Left colon (tissue), 2 donors: ENCODE measurements at places on chromosomes 4 and X. TPM values are rescaled to one million over a fixed set of nuclear protein-coding genes. Genes with fewer than 3 reads are reported as not detected.

The AMBN gene
- not detected for total RNA-seq

The SGMS2 gene
- total RNA-seq = 50.3 TPM

The IL15 gene
- total RNA-seq = 8.2 TPM

The NOCT gene
- total RNA-seq = 15.3 TPM

The SLC16A2 gene
- total RNA-seq = 2.1 TPM

The CRMP1 gene
- total RNA-seq = 0.37 TPM

The LUZP4 gene
- not detected for total RNA-seq

The C4orf33 gene
- total RNA-seq = 42.9 TPM

The NDST4 gene
- total RNA-seq = not detected

The ZAR1 gene
- not detected for total RNA-seq

The PDGFC gene
- total RNA-seq = 14.3 TPM

GRCh38 chr4:108850219-108850649, 87.4 kb upstream of the ETNPPL start:
- DNase-seq = no peak

DNA sequence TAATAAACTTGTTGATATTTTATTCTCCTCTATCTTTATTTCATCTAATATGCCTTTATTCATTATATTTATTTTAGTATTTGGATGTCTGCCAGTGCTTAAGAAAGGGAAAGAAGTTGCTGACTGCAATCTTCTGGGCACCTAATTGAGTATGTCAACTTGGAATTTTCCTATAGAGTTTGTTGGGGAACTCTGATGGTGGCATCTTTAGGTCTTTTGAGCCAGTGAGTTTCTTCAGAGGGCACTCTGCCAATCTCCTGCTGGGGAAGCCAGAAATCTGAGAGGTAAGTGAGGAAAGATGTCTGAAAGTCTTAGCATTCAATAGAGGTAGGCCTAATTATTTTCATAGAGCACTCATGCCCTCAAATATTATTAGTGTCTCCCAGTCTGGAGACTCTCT, 475.0 kb downstream of the GABRG1 start:
- no peak for DNase-seq

DNA sequence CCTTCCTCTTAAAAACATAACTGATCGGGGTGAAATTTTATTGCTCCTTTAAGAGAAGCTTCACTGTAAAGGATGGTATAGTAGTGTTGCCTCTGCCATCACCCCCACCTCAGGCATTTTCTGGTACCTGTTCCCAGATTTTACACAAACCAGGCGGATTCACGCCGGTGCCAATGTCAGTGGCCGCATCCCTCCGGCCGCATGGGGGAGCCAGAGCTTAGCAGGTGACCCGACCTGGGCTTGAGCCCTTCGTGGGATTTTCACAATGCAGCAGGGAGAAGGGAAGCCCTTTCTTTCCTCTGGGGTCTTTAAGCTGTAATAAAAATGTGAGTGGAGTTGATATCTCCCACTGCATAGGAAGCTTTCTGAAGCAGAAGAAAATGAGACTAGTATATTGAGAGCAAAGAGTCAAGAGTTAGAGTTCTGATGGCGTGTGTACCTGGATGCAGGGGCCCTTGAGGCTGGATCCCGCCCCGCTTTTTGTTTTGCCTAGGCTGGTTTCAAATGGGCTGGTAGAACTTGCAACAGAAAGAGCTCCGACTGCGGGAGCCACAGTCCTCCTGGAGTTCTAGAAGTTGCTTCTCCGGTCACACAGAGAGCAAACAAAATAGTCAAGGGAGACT, 59.4 kb downstream of the POLR2B start:
- peak; percentile 70 for DNase-seq

DNA sequence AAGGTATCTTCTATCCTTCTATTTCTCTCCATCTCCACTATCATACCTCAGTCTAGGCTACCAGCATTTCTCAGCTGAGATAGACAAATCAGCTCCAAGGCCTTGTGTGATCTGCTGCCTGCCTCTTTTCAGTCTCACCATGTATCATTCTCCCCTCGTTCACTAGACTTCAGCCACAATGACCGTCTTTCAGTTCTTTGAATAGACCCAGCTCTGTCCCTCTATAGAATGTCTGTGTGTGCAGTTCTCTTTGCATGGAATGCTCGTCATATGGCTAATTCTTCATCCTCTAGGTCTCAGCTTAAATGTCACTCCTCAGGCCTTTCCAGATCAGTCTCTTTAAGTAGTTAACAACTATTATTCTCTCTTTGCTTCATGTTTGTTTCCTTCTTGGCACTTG, 6.5 kb downstream of the IGBP1 start:
- no peak for DNase-seq

DNA sequence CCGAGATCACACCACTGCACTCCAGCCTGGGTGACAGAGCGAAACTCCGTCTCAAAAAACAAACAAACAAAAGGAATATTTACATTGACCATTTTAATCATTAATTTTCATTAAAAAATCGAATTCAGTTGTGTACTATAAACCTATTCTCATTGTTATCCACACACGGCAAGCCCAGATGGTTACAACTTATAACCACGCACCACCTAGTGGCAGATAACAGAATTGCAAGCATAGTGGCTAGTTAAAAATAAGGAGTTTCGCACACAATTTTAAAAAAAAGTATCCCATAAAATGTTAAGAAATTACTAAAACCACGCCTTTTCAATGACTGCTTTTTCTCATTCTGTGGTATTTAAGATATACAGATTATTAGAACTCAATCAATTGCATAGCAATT, 25.4 kb downstream of the MBNL3 start:
- peak; percentile 14 for DNase-seq

- no peak for DNase-seq
Measured at GRCh38 chr4:111400741-111401140, 744.5 kb upstream of the FAM241A start.

DNA sequence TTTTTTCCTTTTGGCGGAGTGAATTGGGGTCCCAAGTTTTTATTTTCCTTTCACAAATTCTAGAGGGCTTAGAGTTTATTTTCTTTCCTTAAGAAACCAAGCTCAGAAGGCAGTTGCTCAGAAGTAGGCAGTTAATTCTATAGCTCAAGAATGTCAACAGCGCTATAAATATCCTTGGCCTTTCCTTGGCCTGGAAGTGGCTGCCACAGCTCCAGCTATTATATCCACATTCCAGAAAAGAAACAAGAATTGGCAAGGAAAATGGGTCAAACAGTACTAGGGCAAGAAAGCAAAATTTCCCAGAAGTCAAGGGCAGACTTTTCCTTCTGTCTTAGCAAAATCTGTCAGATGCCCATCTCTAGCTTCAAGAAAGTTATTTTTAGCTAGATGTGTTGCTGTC, 31.0 kb downstream of the SLC10A6 start:
- no peak for DNase-seq

- no peak for DNase-seq
Measured at GRCh38 chr4:1972414-1972813, 36.4 kb downstream of the NELFA start.

- peak; percentile 99 for DNase-seq
Measured at GRCh38 chr4:112636688-112637551, at the start of the genes LARP7 and ZGRF1. TSS of gene LARP7 (plus strand) at chr4:112637143. CDS start at chr4:112644670, 7,527 bp downstream. TSS of gene ZGRF1 (minus strand) at chr4:112636909. CDS start at chr4:112633176, 3,733 bp downstream.

- no peak for DNase-seq
Measured at GRCh38 chr4:38105475-38106220, 145.4 kb downstream of the PTTG2 start.

GRCh38 chr4:25011135-25011866, 19.4 kb downstream of the LGI2 start:
- DNase-seq = no peak

GRCh38 chr4:48137846-48138245, 3.8 kb upstream of the TXK start:
- no peak for DNase-seq

DNA sequence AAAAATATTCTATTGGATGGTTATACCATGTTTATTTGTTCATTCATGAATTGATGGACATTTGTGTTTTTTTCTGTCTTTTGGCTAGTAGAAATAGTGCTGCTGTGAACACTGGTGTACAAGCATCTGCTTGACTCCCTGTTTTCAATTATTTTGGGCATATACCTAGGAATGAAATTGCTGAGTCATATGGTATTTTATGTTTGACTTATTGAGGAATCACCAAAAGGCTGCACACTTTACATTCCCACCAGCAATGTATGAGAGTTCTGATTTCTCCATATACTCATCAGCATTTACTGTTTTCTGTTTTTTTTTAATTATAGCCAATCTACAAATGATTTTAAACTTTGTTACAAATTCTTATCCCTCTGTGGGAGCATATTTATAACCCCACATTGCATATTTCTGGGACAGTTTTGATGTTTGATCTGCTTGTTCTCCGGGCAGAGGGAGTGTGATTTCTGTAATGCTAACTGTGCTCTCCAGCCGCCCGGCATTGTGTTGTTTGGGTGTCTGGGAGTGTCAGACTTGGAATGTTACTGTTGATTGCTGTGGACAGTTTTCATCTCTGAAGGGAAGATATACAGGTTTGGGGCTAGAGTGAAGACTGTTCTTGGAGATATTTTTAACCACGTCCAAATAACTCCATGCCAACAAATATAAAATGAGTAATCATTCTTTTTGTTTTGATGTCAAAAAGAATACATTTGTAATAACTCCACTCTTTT, 60.5 kb upstream of the PGRMC2 start:
- DNase-seq = no peak

GRCh38 chr4:89551191-89551590, 243.6 kb upstream of the GPRIN3 start:
- no peak for DNase-seq

DNA sequence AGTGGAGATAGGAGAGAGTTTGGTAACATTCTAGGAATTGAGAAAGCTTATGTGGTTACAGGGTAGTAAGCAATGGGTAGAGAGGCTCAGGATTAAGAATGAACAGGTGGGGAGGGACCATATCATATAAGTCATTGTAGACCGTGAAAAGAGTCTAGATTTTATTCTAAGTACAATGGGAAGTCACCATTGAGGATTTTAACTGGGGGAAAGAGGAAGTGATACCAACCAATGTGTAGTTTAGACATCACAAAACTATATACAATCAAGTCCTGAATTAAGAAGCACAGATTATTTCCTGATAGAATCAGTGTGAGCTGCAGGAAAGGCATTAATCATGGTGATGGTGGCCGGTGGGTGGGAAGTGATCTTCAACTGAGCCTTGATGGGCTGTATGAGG, 178.3 kb upstream of the ZIC3 start:
- no peak for DNase-seq

DNA sequence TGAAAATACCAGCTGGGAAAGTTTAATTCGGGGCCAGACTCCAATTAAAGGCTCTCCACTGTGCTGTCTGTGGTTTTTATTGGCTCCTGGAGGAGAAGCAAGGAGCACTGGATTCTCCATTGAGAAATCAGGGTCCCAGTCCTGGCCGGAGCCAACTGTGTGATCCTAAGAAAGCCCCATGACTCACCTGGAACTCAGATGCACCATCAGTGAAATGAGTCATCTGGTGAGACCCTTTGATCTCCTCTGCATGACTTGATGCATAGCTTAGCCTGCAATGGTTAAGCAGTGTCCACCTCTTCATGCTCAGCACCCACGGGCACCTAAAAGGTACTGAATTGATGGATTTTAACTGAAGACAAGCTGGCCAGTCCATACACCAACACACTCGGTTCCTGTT, 119.2 kb upstream of the VCX3B start:
- no peak for DNase-seq

- no peak for DNase-seq
Measured at GRCh38 chr4:40192114-40193015, 4.5 kb upstream of the RHOH start.

GRCh38 chr4:28385801-28386200, 1525.2 kb downstream of the STIM2 start:
- DNase-seq = no peak

DNA sequence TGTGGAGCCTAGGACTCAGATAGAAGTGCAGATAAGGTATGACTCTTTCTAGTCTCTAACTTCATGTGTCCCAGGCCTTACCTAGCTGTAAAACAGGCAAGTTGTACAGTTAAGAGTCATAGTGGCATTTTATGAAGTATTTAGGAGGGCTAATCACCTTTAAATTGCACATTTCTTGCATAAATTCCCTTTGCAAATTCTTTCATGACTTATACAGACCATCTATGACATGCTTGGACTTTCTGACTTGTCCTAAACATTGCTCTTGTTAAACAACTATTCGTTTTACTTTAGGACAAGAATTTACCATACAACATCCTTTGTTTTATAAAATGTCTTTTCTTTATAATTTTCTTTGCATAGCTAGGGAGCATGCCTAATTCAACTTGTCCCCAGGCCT, 7.8 kb upstream of the RRAGB start:
- no peak for DNase-seq

DNA sequence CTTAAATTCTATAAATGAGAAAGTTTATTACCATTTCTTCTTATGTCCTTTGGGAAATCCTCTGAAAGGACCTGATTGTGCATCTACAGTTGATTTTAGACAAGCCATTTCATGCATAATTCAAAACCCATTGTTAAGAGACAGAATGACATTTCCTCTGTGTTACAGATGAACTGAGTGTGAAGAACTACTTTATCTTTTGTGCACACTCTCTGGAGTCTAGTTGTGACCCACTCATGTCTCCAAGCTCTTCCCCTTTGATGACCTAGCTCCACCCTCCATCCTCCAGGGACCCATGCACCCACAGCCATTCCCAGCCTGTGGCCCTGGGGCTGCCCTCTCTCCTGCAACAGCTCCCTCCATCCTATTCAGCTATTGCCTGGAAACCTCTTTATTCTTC, 57.5 kb upstream of the BMPR1B start:
- DNase-seq = no peak

DNA sequence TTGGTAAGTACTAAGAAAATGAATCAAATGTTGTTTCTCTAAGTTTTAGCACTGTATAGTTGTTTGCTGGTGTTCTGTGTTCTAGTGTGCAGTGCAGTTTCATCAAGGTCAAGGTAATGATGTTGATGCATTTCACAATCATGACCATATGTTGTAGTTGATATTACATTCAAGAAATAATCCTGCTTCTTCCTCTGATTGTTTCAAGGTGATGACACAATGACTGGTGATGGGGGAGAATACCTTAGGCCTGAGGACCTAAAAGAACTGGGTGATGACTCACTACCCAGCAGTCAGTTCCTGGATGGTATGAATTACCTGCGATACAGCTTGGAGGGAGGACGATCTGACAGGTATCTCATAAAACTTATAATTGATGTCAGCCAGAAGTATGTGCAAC, 261.6 kb downstream of the ANK2 start:
- DNase-seq = no peak

- DNase-seq = no peak
Measured at GRCh38 chr4:94957030-94957429, 199.3 kb downstream of the BMPR1B start.

DNA sequence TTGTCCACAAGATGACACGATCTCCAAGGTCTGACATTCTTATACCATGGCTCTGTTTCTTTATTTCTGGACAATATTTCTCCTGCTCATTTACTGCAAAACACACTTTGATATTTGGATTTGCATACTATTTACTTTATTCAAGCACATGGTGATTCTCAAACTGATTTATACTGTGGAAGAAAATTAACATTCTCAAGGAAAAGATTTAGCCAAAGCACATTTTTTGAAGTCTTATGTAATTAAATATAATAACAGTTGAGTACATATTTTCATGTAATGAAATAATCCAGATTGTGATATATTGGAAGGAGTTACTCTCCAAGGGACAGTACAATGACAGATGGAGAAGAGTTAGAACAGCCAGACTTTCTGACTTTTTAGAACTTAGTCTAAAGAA, 155.8 kb upstream of the CT83 start:
- no peak for DNase-seq
